Right lung (tissue), 10 donors: ENCODE measurements at places on chromosomes 16 and 17. TPM values are rescaled to one million over a fixed set of nuclear protein-coding genes. Genes with fewer than 3 reads are reported as not detected.
A peak's percentile ranks its signal among the peaks of the same experiment; 100 is the strongest.

- no peak for DNase-seq
Observed at GRCh38 chr16:88923926-88924833, 52.8 kb downstream of the CBFA2T3 start.

DNA sequence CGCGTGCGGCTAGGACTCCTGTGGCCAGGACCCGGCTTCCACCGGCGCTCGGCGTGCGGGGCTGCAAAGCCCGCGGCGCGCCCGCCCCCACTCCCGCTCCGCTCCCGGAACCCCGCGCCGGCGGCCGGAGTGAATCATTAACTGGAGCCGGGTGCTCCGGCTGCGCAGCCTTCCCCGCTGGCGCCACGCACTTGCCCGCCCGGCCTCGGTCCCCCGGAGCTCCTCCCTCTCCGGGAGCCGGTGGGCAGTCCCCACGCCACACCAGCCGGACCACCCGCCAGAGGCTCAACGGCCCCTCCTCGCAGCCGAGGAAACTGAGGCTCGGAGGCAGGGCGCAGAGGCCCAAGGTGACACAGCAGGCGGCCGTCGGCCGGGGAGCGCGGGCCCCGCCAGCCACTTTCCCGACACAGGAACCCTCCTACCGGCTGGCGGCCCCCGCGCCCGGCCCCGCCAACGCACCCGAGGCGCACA, 580 bp downstream of the BCAR1 start:
- no peak for DNase-seq

GRCh38 chr17:9729735-9730420, 61.5 kb downstream of the DHRS7C start:
- no peak for DNase-seq

DNA sequence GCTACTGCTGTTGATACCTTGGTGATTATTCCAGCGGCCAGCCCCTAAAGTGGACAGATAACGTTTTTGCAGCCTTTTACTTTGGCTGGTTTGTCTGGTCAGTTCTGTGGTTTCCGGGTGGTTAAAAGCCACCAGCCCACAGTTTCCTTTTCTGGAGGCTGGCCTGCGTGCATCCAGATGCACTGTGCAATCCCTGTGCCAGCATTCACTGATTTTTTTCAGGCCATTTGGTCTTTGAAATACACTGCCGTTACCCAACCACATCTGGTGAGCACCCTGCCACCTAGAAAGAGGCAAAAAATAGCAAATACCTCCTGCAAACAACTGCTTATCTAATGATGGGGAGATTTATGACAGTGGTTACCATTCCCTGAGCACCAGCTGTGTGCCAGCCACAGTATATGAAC, 797 bp downstream of the NUDT7 start:
- DNase-seq: peak; percentile 9

- no peak for DNase-seq
Observed at GRCh38 chr16:89564476-89565255, 4.2 kb downstream of the RPL13 start.

DNA sequence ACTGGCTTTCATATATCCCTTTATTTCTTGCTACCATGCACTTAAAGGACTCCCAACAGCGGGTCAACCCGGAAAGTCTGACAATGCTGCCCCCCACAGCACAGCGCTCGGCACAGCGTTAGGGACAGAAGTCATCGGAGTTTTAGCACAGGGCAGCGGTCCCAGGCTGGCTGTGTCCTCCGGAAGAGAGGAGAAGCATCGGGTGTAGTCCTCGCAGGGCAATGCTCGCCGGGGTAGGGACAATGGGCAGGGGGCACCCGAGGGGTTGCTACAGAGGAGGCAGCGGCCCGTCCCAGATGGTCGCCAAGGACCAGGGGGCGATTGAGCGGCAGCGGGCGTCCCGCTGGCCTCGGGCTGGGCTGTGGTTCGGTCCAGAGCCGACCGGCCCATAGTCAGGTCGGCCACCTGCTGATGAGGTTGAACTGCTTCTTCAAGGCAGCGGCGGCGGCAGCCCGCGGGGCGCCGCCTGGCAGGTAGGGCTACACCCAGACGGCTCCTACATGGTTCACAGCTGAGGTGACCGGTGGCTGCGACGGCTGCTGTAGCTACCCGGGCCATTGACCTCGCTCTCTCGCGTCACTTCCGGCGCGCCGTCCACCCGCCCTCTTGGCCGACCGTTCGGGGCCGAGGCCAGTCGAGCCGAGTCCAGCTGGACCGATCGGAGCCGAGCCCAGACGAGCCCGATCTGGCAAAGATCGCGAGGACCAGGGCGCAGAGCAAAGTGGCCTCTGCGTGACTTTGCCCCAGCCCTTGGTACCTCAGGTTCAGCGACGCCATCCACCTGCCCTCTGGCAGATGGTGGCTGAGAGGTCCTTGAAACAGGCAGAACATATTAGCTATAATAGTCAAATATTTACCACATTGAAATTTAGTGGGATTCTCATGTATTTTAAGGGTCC, 4.7 kb upstream of the LCMT1 start:
- DNase-seq: peak; percentile 87

DNA sequence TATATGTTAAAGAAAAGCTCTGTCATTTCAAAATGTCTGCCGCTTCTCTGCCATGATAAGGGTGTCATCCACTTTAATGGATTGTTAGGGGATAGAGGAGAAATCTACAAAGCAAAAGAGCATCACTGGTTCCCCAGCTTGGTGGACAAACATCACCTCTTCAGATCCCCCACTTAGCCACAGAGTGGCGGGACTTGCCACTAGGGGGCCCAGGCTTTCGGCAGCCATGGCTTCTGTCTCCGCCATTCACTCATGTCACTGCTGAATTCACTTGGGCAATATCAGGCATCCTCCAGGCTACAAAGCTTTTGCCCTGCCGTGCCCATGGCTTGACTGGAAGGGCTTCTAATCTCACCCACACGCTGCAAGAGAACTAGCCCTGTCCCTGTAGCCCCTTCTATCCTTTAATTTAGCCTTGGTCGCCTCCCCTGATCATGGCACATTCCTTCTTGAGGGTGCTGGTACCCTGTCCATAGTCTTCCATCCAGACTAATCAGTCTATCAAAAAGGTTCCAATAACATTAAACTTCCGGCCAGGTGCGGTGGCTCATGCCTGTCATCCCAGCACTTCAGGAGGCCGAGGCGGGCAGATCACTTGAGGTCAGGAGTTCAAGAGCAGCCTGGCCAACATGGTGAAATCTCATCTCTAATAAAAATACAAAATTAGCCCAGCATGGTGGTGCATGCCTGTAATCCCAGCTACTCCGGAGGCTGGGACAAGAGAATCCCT, 34.7 kb downstream of the SBK1 start:
- DNase-seq: no peak

GRCh38 chr17:16286947-16287562, 66.2 kb downstream of the CENPV start:
- no peak for DNase-seq

DNA sequence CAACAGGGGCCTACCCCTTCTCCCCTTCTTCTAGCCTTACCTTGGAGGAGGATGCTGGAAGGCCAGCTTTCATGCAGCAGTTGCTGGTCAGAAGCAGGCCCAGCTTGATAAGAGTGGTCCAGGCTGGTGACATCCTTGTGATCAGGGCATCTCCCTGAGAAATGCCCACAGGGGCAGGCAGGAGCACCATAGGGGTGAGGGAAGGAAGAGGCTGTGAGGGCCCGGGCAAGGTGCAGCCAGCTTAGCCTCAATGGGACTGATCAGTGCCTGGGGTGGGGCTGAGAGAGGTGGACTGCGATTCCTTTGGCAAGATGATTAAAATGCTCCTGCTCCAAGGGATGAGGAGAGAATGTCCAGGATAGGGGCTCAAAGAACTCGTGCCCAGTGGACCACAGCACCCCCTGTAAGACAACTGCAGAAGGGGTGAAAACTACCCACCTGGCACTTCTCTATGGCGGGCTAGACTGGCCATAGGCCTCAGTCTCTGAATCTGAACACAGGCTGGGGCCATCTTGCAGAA, 9.5 kb upstream of the GALK1 start:
- DNase-seq: peak; percentile 45

DNA sequence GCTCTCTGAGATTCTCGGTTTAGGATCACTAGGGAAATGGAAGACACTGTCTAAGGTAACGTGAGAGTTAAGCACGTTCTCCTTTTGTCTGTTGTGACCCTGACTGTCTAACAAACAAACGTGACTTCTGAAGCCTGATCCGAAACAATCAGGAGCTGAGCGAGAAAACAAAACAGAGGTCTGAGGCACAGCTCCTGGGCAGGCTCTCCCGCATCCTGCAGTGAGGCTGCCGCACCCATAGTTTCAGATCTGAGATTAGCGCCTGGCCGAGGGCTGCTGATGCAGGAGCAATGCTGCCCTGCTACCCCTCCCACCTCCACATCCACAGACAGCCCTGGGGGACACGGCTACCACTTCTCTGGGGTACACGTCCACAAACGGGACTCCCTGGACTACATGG, 46.7 kb downstream of the RNF157 start:
- DNase-seq: no peak

GRCh38 chr16:88369447-88370008, 13.2 kb upstream of the ZNF469 start:
- DNase-seq: no peak

DNA sequence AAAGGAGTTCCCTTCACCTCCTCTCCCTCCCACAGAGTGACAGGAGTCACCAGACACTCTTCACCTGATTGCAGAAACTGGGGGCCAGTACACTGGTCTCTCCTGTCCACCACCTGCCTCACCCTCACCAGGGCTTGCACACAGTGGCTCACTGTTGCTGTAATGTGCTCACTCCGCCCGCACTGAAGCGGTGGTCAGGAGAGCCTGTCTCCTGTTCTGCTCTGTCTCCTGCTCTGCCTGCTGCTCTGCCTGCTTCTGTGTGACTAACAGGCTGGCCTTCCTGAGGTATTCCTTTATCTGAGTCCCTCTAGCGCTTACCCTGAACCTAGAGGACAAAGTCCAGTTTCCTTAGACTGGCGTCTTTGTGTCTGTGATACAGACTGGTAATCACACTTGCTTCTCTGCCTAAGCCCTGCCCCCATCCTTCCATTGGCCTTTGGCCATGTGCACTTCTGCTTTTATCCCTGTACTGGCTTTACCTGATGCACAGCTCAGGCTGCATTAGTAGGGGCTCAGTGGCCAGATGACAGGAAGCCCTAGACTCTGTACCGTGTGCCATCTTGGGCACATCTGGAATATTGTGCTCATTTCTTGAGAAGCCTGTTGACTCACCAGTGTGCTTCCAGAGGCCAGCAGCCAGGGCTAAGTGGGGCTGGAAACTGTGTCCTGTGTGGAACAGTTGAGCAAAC, 13.3 kb downstream of the PROCA1 start:
- no peak for DNase-seq

GRCh38 chr17:15507896-15508295, 40.5 kb upstream of the CDRT4 start:
- DNase-seq: no peak

DNA sequence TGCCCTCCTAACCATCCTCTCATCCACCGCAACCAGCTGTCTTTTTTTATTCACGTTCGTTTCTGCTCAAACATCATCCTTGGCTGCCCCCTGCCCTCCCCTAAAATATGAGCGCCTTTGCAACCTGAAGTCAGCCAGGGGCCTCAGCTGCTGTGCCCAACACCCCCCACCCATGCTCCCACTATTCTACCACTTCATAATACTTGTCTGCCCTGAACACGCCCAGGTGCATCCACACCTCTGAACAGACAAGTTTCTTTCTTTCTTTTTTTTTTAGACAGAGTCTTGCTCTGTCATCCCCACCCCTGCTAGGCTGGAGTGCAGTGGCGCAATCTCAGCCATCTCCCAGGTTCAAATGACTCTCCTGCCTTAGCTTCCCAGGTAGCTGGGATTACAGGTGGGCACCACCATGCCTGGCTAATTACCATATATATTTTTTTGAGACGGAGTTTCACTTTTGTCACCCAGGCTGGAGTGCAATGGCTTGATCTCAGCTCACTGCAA, 26.9 kb downstream of the CEP295NL start:
- no peak for DNase-seq

DNA sequence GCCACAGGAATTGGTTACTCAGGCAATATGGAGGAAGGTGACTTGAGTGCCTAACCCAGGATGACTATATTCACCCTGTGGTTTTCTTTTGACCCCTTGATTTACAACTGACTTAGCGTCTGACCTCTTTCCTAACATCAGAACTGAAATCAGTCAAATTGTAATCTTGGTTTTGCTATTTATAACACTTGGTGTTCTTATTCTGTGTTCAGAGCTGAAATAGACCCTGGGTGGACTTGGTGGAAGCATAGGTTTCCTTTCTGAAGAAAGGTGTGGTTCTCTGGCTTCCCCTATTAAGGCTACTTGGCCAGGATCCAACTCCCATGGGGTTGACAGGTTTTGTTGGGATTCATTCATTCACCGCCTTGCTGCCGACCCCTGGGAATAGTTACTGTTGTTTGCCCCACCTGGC, 80.8 kb downstream of the CLEC16A start:
- no peak for DNase-seq

GRCh38 chr17:41633556-41634199, 9.3 kb upstream of the KRT17 start:
- DNase-seq: no peak

- DNase-seq: no peak
Observed at GRCh38 chr17:27977751-27978688, 64.5 kb upstream of the NLK start.

DNA sequence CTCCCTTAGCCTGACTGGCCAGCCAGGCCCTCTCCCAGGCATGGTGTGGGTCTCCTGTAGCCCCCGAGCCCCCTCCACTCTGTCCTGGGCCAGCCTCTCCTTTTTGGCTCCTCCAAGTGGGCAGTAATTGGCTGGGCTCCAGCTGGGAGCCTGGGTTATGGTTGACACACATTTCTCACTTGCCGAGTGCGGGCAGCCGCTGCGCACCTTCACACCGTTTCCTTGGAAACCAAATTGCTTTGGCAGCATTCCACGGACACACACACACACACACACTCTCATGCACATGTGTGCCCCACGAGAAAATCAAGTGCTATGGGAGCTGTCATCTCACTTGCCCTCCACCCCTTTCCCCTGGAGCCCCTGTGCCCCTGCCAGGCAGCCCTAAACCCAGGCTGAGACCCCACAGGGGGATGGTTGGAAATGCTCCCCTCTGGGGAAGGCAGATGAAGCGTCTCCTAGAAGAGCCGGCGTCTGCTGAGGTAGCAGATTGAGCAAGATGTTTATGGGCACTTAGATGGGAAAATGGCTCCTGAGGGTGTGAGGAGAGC, 402.7 kb upstream of the TNRC6C start:
- DNase-seq: peak; percentile 69

- DNase-seq: no peak
Observed at GRCh38 chr16:87963400-87963799, 12.2 kb downstream of the BANP start.

SERPINF2 gene
- polyA plus RNA-seq: 3.5 TPM

KRTAP2-2 gene
- not detected for polyA plus RNA-seq

DNAH9 gene
- polyA plus RNA-seq: 8.3 TPM

SLFN13 gene
- 28.2 TPM for polyA plus RNA-seq

KLHL10 gene
- 0.14 TPM for polyA plus RNA-seq

EVPLL gene
- 0.70 TPM for polyA plus RNA-seq

PPL gene
- polyA plus RNA-seq: 34.5 TPM

ITGA2B gene
- 8.2 TPM for polyA plus RNA-seq

HBQ1 gene
- 1.6 TPM for polyA plus RNA-seq

RAPGEFL1 gene
- polyA plus RNA-seq: 6.3 TPM

RPH3AL gene
- 8.4 TPM for polyA plus RNA-seq

CCL5 gene
- 2.7 TPM for polyA plus RNA-seq
